Activated CD4-positive, alpha-beta T cell treated with anti-CD3 and anti-CD28 coated beads, Interleukin-2, amount 10 ng/mL, durations not matched to agents 24 days and 14 days (primary cell): ENCODE measurements at places on chromosomes 2 and 18. TPM values are rescaled to one million over a fixed set of nuclear protein-coding genes. Genes with fewer than 3 reads are reported as not detected.

Gene FN1
- total RNA-seq, result 1.0 and 1.6 TPM in 2 replicates

Gene SLC14A1
- total RNA-seq, result 0.86 and 0.97 TPM in 2 replicates

Gene NR4A2
- 13.2 and 14.1 TPM in 2 replicates for total RNA-seq

Gene LRP1B
- total RNA-seq, result not detected in 2 replicates

Gene SERPINB4
- total RNA-seq, result not detected in 2 replicates

Gene LCT
- 0.31 and 0.51 TPM in 2 replicates for total RNA-seq

Gene CNOT11
- 65.0 and 69.6 TPM in 2 replicates for total RNA-seq

Gene CHAC2
- 24.8 and 27.4 TPM in 2 replicates for total RNA-seq

Gene ZNF385B
- total RNA-seq, result not detected in 2 replicates

Gene RAPH1
- total RNA-seq, result 6.0 and 6.1 TPM in 2 replicates

Gene PID1
- total RNA-seq, result not detected in 2 replicates

Gene OSR1
- not detected in 2 replicates for total RNA-seq

Gene ANKRD12
- total RNA-seq, result 60.8 TPM in 2 replicates

Gene BCL2
- total RNA-seq, result 80.5 and 81.3 TPM in 2 replicates

Gene SRD5A2
- not detected in 2 replicates for total RNA-seq

Gene LYG1
- total RNA-seq, result 2.1 TPM in 2 replicates

Gene EFEMP1
- total RNA-seq, result not detected in 2 replicates

Gene CIDEA
- not detected in 2 replicates for total RNA-seq

Gene EPB41L3
- total RNA-seq, result 1.5 TPM in 2 replicates

Gene ABHD3
- total RNA-seq, result 29.3 and 31.1 TPM in 2 replicates

Gene PIEZO2
- not detected in 2 replicates for total RNA-seq

Gene UPP2
- not detected in 2 replicates for total RNA-seq

Gene STAT4
- 47.9 and 50.8 TPM in 2 replicates for total RNA-seq

Gene DSEL
- not detected in 2 replicates for total RNA-seq

Gene MAP3K19
- not detected in 2 replicates for total RNA-seq

Gene LRRC30
- total RNA-seq, result not detected in 2 replicates

Gene SKA1
- total RNA-seq, result 20.0 and 22.1 TPM in 2 replicates

Gene NDC80
- 42.4 and 50.5 TPM in 2 replicates for total RNA-seq

Gene GRB14
- total RNA-seq, result not detected in 2 replicates

Gene ADCYAP1
- not detected in 2 replicates for total RNA-seq

Gene CETN1
- not detected in 2 replicates for total RNA-seq
